ENCODE measurements at places on chromosomes 5 and 9.

DNA sequence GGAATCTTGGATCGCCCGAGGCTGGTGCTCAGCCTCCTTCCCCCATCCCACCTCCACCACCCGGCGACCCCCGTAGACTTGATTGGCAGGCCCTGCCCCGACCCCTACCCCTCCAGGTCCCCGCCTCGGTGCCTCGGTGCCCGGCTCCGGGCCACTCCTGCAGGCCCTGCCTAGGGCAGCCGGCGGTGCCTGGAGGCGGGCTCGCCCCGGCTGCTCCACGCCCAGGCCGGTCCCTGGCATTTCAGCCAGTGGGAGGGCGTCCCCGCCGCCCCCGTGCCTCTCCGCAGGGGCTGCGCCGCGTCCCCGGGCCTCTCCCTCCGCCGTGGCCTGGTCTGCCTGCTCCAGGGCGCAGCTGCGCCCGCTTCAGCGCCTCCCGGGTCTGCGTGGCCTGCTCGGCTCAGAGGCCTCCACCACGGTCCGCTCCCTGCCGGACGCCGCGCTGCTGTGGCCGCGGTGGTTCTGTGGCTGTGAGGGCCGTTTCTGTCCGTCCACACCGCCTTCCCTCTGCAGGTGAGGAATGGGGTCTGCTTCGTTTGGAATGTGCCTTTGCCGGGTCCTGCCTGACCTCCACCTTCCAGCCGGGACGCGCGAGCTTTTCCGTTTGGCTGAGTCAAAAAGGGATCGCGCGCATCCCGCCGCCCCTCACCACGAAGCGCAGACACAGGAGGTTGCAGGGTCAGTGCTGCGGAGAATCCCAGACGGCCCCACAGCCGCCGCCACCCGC is 48.3 kb upstream of the IRX4 start:
- no peak for DNase-seq

DNA sequence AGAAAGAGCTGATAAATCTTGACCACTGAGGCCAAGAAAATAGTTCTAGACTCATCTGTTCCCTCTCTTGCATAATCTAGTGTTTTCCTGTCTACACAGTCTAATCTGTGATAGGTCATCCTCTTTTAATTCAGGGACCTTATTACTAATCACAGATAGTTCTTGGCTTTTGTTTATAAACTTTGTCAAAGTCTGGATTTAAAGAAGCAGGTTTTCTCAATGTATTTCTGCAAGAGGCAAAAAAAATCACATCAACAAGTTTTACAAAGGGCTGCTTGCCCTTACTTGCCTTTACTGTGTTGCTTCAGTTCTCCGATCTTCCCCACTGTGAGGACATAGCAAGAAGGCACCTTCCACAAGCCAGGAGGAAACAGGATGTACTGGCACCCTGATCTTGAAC is 43.9 kb upstream of the MTAP start:
- DNase-seq, result no peak

DNA sequence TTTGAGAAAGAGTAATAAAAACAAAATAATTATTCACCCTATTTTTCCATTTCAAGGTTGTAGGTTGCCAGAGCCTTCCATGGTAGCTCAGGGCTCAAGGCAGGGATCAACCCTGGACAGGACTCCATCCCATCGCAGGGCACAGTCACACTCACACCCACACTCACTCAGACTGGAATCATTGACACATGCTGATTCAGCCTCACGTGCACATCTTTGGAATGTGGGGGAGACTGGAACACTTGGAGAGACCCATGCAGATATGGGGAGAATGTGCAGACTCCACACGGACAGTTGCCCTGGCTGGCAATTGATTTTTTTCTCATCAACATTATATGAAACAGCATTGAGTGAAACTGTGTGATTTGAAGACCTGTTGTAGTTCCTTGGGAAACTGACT is 234.1 kb downstream of the ADGRV1 start:
- DNase-seq, result no peak

DNA sequence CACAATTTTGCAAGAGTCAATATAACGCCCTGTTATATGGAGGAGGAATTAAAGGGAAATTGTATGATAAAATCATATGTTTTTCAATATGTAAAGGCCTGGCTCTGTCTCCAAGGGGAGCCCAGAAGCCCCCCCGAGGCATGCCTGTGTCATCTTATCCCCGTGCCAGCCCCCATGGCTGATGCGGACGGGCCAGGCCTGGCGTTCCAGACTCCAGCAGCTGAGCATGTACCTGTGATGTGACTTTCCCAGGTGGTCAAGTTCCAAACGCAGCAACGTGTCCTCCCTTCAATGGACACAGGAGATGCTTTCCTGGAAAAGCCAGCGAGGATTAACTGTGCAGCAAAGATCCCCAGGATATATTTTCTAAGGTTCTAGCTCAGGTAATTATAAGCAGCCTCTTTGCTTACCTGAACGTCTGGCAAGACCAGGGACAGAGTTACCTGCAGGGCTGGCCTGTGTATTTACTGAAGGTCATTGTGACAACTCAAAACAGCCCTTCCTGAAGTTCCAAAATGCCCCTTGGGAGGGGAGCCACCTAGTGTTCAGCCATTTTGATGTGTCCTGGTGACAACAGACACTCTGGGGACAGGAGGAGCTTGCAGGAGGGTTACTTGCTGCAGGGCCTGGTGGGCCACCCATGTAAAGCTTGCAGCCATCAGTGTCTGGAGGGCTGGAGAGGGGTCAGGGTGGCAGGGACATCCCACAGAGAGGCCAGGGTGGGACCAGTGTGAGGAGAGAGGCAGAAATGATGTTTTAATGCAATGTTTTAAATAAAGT is 53.3 kb upstream of the RNU6ATAC start:
- no peak for DNase-seq

- no peak for DNase-seq
These were observed 9.5 kb downstream of the SPAAR start for GRCh38 chr9:35918780-35919179.

GRCh38 chr9:83285445-83286225 is 222.7 kb upstream of the RASEF start:
- DNase-seq, result no peak

- no peak for DNase-seq
These were observed 7.7 kb downstream of the ZCCHC7 start for GRCh38 chr9:37128051-37128450.

- no peak for DNase-seq
These were observed 98.2 kb upstream of the RPS23 start for GRCh38 chr5:82376307-82376706.
